ENCODE measurements at places on chromosomes 5 and 9. TPM values are rescaled to one million over a fixed set of nuclear protein-coding genes. Genes with fewer than 3 reads are reported as not detected.

RPL7A gene
- 2,499 TPM for total RNA-seq

FCHSD1 gene
- total RNA-seq, result 61.7 TPM

PCA3 gene
- not detected for total RNA-seq

KCNMB1 gene
- not detected for total RNA-seq

RAPGEF1 gene
- total RNA-seq, result 92.9 TPM

PARP8 gene
- 71.4 TPM for total RNA-seq

LRRTM2 gene
- total RNA-seq, result not detected

TAF11L5 gene
- total RNA-seq, result not detected

KIAA1958 gene
- 6.8 TPM for total RNA-seq

SPINK6 gene
- not detected for total RNA-seq

PCDHB3 gene
- not detected for total RNA-seq

SEMA4D gene
- 265 TPM for total RNA-seq

NFIB gene
- total RNA-seq, result not detected
